Stomach (tissue), 19 donors: ENCODE measurements at places on chromosomes 3 and 15.

- DNase-seq = peak; percentile 80
Measured at GRCh38 chr3:127697551-127698240, 24.9 kb downstream of the ABTB1 start.

GRCh38 chr15:72284781-72285180, 12.4 kb upstream of the PARP6 start:
- no peak for DNase-seq

- no peak for DNase-seq
Measured at GRCh38 chr3:64985072-64985471, 297.3 kb upstream of the ADAMTS9 start.

DNA sequence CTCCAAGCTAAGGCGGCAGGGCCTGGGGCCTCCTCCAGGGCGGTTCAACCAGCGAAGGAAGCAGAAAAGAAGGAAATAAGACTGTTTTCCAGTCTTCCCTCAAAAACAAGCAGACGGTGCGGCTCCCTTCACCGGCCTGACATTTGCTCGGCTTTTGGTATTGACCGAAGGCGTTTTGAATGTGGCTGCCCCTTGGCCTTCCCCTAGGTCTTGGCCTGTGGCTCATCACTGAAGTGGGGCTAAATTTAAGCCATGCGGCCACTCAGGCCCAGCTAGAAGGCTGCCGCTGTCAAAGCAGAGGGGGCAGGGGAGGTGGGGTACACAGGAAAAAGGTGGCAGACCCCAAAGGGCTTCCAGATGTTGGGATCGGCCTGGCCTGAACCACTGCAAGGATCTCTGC, 86.2 kb downstream of the SRGAP3 start:
- DNase-seq = no peak

DNA sequence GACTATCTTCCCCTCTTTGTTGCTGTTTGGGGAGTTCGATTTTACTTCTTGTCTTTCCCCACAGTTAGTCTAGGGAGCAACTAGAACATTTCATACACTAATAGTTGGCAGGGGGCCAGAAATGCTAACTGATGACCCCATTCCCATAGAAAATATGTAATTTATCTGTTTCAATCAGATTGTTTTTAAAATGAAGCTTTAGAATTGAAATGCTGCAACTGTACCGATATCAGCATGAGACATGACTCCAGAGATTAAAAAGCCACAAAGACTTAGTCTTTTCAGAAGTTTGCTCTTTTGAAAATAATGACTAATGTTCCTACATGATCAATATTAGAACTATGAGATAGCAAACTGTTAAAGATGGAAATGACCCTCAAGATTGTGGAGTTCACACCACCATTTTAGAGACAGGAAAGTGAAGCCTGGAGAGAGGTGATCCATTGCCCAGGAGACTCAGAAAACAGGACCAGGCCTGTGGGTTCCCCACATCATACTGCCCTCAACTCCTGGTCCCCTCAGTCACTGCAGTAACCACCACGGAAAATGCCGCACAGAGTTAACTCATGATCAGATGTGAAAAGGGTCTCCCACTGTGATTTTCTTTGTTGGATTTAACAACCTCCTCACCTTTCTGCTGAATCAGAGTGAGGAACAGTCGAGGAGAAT, 130.3 kb downstream of the CHDH start:
- DNase-seq = peak; percentile 13

DNA sequence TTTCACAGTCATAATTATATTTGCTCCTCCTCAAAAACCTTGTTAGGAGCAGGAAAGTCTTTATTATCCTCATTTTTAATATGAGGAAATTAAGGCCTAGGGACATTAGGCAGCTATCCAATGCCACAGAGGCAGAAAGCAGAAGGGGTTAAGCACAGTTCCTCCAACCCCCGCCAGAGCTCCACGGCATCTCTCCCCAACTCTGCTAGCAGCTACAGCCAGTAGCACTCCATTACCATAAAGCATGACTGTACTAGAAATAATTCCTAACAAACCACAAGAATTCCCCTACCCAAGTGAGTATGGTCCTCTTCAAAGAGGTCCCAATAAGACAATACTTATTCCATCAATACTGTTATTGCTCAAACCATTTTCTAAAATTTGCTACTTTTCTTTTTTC, 9.8 kb downstream of the HEG1 start:
- DNase-seq = no peak

GRCh38 chr3:24523215-24523614, 28.6 kb upstream of the THRB start:
- DNase-seq = no peak

DNA sequence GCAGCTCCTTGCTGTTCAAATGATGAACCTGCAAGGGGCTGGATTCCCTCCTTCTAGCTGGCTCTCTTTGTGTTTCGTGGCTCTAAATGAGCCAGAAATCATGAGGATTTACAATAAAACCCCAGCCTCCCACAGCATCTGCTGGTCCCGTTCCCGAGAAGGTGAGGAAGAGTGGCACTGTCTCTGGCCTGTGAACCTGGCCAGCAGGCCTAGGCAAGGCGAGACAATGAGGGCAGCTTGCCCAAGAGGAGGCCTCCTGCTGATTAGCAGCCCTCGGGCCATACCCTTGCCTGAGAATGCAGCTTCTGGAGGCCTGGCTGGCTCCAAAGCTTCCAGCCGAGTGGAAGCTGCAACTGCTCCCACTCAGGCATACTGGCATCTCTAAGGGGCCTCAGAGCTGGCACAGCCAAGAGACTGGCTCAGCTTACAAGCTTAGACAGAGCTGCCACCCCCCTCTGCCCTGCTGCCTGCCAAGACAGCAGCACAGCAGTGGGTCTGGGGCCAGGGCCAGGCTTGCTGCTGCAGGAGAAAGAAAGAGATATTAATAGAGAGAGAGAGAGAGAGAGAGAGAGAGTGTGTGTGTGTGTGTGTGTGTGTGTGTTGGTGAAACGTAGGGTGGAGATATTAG, 76.5 kb downstream of the HMG20A start:
- DNase-seq = peak; percentile 41

DNA sequence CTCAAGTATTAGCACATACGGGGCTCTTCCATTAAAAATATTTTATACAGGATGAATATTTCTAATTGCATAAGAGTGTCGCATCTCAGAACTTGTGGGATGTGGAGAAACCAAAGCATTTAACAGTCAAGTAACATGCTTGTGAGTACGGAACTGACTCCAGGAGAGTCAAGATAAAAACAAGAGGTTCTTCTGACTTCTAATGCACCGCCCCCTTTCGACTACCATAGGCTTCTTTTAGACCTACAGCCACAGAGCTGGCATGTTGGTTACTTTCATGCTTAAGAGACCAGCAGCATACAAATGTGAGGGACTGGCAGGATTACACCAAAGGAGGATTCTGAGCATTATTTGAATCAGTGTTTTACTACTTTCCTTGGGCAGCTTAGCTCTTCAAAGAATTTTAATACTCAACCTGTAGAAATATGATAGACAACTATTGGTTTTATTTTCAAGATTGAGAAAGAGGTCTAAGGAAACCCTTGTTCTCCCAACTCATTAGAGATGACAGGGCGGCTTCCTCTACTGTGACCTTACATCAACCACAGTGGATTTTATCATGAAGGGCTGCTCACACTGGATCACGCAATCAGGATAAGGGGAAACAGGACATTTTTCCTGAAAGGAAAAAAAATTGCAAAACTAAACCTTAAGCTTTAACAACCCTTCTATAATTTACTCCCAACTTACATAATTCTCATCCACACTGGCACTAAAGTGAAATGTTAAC, 14.0 kb downstream of the ETV5 start:
- DNase-seq = no peak

DNA sequence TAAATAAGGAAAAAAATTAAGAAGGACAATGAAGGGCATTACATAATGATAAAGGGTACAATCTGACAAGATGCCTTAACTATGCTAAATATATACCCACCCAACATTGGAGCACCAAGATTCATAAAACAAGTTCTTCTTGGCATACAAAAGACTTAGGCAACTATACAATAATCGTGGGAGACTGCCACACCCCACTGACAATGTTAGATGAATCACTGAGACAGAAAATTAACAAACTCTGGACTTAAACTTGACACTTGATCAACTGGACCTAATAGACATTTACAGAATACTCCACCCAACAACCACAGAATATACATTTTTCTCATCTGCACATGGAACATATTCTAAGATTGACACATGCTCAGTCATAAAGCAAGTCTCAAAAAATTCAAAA, 53.2 kb upstream of the IGSF11 start:
- DNase-seq = no peak

DNA sequence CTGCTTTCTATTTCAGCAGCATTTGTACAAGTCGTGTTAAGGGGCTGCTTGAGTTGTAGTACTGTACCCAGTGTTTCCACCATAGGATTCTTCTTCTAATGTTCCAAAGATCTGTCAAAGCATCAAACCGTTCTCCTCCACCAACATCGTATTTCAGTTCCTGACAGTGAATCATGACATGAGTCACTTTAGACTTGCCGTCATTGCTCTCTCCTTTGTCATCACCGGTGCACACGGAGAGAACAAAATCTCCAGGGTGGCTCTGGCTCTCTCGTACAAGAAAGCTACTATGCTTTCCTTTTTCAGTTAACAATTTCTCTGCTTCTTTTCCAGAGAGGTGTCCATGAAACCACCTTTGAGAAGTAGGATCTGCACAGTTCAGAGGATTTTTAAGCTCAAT, 270.9 kb upstream of the CCDC54 start:
- DNase-seq = no peak

DNA sequence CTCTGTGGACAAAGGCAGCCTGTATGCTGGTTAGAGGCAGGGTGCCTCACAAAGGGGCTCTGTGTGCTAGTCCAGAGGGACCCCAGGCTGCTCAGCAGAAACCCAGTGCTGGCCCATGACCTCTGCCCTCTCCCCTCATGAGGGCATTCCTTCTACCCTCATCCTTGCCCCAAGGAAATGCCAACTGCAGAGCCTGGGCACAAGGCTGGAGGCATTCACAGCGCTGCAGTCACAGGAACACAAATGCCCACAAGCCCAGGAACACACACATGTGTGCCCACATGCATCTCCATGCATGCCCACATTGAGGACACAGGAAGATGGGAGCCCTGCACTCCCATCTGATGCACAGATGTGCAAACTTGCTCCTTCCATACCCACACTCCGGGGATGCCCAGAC, 3.8 kb downstream of the INKA1 start:
- no peak for DNase-seq

DNA sequence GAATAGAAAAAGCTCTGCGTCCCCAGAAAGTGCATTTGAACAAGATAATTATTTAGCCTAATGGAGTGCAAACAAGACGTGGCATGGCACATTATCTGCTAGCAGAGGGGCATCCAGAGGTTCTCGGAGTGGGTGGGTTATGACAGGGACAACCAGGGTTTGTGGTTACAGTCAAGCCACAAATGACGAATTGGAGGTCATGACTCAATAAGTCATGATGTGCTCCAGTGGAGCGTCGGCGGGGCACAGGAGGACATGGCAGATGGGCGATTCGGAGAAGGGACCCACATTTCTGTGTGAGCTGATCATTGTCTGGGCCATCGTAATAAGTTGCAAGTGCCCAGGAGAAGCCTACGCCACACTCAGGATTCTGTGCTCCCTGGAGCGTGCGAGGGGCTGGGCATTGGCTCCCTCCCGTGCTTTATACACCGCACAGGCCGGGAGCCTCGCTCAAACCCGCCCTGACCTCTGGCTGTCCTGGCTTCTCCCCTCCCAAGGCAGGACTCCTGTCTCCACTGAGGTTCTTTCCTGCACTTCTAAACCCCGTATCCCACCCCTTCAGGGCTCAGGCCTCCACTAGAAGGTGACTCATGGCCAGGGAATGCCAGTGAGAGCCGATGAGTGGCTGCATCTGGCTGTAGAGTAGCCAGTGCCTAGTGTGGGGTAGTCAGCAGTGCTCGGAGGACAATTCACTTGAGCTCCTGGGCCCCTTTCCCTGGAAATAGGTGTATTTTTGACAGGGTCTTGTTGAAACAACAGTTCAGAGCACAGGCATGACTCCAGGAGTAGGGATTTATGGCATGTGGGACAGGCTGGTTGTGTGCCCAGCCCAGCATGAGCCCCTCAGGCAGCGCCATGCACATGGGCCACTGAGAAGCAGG, 67.4 kb downstream of the GRIP2 start:
- peak; percentile 43 for DNase-seq

- no peak for DNase-seq
Measured at GRCh38 chr3:46539443-46540005, 26.6 kb downstream of the LRRC2 start.

DNA sequence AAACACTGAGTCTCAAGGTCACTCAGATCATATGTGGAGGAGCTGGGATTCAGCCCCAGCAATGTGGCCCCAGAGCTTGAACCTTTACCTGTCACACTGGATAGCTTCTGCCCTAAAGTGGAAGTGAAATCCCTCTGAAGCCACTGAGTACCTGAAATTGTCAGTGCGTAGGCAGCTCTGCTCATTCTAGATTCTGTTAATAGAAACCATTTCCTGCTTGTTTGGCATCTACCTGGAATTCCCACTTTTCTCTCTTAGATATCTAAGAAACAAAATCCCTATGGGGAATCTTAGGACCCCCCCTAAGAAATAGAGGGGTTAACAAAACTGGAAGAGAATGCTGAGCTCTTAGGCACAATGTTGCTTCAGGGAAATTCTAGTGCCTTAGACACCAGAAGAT, 29.8 kb downstream of the FBXL22 start:
- no peak for DNase-seq

- peak; percentile 42 for DNase-seq
Measured at GRCh38 chr3:31695280-31696008, 162.7 kb downstream of the STT3B start.

- peak; percentile 96 for DNase-seq
Measured at GRCh38 chr3:57164657-57165573, at the start of gene IL17RD. Gene IL17RD (minus strand): TSS chr3:57165353. CDS start chr3:57165286, 67 bp downstream.

- no peak for DNase-seq
Measured at GRCh38 chr15:72859017-72859756, 75.6 kb upstream of the ADPGK start.

GRCh38 chr3:162391301-162391700, 894.7 kb downstream of the OTOL1 start:
- DNase-seq = no peak

DNA sequence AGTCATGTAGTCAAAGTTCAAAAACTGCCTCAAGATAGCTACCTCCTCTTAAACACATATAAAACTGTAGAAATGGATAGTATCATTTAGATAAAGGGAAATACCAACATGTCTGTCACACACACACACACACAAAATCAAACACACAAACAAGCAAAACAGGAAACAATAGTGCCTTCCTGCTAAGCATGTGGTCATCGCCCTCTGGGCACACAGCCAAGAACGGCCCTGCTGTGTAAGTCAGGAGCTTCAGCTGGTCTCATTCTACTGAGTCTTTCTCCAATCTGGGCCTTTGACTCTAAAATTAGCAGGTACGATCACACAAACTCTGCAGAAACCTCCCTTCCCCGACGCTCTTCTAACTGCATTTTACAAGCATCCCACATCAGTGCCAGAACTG, 272.2 kb upstream of the CHRNA7 start:
- peak; percentile 30 for DNase-seq

DNA sequence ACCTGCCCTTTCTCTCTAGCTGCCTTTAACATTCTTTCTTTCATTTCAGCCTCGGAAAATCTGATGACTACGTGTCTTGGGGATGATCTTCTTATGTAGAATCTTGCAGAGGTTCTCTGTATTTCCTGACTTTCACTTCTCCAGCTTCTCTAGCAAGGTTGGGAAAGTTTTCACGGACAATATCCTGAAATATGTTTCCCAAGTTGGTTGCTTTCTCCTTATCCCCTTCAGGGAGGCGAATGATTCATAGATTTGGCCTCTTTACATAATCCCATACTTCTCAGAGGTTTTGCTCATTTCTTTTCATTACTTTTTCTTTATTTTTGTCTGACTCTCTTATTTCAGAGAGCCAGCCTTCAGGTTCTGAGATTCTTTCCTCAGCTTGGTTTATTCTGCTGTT, 62.1 kb upstream of the CCDC54 start:
- no peak for DNase-seq
